ENCODE measurements at places on chromosomes 1 and 21.

DNA sequence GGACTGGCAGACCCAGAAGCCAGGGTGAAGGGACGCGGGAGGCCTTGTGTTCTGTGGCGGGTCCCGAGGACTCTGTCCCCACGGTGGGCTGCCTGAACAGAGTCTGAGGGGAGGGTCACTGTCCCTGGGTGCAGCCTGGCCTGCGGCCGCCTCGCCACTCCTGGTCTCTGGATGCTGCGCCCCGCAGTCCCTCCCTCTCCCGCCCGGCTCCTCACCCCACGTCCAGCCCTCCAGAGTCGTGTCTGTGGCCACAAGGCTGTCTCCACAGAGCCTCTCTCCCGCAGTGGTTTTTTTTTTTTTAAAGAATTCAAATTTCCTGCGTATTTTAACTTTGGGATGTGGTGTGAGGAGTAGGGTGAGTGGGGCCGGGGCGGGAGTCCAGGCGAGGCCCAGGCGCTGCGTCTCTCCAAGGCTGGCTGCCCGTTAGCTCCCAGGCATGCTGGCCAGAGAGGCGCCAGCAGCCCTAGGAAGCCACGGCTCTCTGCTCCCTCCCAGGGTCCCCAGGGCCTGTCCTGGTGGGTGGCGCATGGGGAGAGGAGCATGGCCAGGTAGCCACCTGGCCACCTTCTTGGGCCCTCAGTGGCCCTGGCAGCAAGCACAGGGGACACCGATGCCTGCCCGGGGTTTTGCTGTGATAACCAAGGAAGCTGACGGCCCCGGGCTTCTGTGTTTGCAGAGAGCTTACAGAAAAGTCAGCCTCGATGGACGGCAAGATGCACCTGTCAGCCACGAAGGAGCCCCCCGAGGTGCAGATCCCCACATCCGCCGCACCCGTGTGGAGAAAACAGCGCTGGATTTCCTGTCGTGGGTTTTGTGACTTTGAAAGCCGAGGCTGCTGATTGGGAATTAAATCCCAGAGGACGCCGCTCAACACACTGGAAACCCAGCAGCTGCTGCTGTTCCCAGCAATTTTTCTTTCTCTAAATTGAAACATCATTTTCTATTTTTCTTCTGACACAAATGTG, 72.8 kb downstream of the MORN1 start:
- DNase-seq: no peak

GRCh38 chr1:234963180-234963903, 165.3 kb downstream of the TOMM20 start:
- DNase-seq: peak; percentile 82

DNA sequence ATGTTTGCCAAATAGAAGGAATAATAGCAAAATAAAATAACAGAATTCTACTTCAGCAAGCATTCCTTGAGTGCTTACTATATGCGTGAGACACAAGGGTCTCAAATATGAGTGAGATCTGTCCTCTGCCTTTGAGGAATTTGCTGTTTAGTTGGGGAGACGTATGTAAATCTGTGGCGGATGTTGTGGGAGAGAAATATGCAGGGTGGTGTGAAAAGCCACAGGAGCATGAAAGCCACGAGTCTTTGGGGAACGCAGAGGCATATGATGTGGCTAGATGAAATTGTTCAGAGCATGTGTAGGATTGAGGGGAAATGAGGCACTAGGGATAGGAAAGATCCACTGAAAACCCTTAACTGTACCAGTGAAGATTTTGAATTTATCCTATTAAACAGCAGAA, 244.4 kb downstream of the PBX1 start:
- DNase-seq: no peak

DNA sequence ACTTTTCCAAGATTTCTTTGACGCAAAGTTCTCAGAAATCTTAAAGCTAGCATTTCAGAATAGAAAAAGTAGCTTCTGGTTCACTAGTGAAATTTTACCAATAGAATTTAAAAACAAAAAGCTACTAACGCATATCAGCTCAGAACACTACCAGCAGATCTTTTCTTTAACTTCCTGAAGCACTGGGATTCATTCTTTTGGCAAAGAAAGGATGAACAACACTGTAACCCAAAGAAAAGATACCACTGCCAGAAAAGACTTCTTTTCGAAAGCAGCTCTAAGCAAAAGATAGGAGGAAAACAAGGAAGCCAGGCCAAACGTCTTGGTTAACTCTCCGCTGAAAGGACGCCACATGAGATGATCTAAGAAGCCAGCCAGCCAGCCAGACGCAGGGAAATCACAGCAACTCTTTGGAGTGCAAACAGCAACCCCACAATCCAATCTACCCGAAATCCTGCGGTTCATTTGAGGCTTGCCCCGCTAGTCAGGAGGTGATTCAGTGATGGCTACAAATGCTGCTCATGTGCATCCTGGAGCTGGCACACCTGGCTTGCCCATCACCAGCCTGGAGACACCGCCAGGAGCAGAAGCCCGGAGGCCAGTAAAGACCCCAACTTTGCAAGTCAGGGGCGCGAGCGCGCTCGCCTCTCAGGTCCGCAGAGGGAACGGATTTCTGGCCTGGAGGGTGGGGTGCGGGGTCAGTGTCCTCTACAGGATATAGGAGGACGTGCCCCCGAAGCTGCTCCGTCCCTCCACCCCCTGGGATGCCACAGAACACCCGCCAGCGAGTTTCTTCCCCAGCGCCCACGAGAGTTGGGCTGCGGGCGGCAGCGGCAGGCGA, 812 bp downstream of the NBPF1 start:
- DNase-seq: peak; percentile 68

DNA sequence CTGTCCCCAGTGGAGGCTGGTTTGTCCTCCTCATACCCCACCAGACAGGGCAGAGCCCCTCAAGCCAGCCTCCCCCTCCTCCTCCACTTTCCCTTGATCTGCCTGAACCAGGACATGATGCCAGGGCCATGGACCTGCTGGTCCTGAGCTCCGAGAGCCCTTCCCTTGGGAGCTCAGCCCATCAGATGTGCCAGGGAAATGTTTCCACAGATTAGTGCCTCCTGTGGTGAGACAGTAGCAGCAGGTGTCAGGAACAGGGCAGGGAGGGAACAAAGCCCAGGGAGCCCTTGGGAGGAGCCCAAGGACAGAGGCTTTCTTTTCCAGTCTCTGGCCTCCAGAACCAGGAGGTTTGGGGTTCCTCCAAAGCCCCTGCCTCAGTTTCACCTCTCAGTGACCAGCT, 14.6 kb upstream of the SLC41A1 start:
- no peak for DNase-seq

GRCh38 chr1:164796916-164797315, 237.9 kb downstream of the PBX1 start:
- DNase-seq: no peak

GRCh38 chr21:31959881-31960280, 87.1 kb downstream of the HUNK start:
- DNase-seq: no peak

GRCh38 chr1:70324683-70325082, 29.8 kb downstream of the ANKRD13C start:
- DNase-seq: no peak

- no peak for DNase-seq
Observed at GRCh38 chr1:183842795-183843144, 37.9 kb downstream of the RGL1 start.

DNA sequence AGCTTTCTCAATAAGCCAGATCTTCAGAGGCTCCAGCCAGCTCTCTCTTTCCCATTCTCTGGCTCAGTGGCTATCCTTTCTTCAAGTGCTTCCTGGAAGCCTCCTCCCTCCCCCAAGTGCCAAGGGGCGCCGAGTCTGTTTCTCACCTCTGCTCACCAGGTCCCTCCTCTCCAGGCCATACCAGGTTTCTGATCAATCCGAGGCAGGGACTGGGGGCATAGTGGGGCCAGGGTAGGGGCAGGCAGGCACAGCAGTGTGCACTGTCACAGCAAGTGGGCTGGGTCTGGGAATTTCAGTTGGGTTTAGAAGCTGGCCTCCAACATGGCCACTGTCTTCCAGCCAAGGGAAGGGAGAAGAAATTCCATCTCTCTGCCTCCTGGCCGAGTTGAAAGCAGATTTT, 56.5 kb downstream of the NAV1 start:
- DNase-seq: no peak

GRCh38 chr1:40857737-40858136, 4.4 kb downstream of the CITED4 start:
- DNase-seq: no peak

DNA sequence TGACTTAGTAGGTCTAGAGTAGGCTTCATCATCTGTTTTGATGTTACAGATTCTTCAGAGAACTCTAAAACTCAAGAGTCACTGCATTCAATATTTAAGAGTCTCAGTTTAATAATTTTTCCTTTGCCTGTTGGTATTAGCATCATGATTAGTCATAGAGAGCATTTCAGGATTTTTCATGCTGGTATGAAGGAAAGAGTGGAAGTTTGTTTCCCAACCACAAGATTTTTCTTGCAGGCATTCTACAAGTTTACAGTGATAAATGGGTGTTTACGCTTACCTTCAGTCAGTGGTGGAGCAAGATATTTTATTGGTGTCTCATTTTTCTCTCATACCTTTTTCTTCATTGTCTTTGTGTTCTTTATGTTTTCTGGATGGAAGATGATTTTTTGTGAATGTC, 58.4 kb upstream of the MYOCOS start:
- DNase-seq: no peak

DNA sequence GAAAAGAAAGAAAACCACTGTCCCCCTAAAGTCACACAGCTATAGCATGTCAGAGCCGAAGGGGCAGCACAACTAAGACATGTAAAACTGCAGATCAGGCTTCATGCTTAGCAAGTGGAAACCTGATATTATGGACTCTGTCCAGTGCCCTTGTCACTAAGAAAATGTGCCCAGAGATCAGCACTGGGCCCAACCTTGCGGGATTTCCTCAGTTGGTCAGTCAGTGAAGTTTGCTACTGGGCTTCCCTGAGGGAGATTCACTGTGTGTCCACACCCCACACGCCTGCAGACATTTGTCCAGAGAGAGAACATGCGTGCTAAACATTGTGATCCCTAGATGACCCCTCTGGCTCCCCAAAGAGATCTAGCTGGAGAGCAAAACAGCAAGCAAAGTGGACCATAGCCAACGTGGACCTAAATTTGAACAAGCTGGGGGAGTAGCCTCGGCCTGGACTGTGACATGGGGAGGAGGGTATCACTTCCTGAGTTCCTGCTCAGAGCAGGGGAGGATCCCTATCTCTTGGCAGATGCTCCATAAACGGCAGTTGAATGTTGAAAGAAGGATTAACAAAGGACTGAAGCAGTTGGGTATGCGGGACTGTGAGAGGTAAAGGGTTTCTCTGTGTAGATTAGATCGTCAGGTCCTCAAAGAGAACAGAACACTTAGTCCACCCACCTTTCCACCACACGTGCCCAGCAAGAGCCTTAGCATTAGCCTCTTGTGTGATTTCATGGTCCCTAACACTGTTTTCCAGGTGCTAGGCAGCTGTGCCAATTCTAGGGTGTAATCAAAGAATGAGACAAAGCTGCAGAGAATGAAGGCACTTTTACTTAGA, 53.6 kb downstream of the GLUL start:
- no peak for DNase-seq

GRCh38 chr1:15345705-15346345, 63.9 kb upstream of the EFHD2 start:
- DNase-seq: no peak

DNA sequence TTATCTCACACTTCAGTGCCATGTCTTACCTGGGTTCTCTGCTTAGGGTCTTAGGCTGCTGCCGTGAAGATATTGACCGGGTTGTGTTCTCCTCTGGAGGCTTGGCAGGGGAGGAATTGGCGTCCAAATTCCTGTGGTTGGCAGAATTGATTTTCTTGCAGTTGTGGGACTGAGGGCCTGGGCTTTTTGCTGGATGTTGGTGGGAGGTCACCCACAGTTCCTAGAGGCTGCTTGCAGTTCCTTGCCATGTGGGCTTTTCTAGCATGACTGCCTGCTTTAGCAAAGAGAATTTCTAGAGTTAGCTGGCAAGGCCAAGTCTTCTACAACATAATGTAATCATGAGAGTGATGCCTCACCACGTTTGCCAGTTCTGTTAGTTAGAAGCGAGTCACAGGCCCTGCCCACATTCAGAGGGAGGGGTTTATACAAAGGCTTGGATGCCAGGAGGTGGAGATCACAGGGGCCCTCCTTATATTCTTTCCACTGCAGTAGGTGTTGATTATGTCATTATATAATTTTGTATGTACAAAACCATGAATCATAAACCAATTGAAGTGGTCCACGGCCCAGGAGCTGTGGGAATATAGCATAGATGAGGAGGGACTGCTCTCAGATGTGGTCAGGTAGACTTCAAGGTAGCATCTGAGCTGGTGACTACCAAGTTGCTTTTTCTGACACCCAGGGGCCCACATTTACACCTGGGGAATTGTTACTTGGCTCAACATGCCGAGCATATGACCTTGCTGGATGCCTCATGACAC, 6.6 kb downstream of the UBL4B start:
- no peak for DNase-seq

DNA sequence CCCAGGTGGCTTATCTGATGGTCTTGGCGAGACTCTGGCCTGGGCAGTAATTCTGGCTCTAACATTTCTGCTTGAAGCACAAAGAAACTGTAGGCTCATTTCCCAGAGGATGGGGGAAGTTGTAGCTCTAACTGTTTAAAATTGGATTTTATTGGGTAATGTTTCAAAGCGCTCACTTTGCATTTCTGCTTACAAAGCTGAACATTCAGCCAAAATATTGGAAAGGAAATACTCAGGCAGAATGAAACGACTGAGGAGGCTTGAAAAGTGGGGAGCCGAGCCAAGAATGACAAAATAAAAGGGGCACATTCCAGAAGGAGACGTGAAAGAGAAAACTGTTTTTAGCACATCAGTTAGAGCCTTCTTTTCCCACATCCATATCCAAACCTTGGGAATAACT, 202.6 kb downstream of the GRIK1 start:
- no peak for DNase-seq

DNA sequence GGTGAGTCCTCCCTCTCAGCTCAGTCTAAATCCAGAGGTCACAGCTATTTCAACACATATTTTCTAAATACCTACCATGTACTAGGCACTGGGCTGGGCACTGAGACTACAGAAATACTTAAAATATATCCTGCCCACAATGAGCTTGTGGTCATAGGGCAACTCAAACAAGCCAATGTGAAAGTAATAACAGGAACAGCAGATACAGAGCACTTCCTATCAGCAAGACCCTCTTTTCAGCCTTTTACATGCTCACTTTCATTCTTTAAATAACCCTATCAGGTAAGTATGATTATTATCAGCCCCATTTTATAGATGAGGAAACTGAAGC, 71.9 kb downstream of the CD34 start:
- no peak for DNase-seq

DNA sequence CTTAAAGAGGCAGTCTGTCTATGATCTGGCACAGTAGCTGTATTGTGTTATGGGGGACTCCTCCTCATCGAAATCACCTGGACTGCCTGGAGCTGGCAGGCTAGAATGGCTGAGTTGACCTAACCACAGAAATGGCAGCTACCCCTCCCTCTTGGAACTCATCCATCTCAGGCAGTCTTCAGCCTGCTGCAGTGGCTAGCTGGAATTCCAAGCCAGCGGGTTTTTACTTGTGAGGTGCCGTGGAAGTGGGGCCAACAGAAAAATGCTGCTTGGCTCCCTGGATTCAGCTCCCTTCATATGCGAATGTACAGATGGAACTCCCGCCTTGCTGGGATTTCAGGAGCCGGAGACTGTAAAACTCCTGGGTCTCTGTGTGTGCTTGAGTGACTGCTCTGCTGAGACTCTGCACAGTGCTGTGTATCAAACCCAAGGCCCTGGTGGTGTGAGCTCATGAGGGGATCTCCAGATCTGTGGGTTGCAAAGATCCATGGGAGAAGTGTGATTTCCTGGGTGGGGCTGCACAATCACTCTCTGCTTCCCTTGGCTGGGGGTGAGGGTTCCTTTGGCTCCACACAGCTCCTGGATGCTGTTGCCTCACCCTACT, 316.9 kb downstream of the CTH start:
- no peak for DNase-seq

- DNase-seq: no peak
Observed at GRCh38 chr1:69777971-69778370, 210.2 kb downstream of the LRRC7 start.

- no peak for DNase-seq
Observed at GRCh38 chr21:14836950-14837349, 227.8 kb downstream of the NRIP1 start.

All from LoVo (cell line).